ENCODE measurements at places on chromosomes 1 and 21.

- no peak for DNase-seq
These were observed 1685.4 kb downstream of the MRPL39 start for GRCh38 chr21:23921670-23922418.

DNA sequence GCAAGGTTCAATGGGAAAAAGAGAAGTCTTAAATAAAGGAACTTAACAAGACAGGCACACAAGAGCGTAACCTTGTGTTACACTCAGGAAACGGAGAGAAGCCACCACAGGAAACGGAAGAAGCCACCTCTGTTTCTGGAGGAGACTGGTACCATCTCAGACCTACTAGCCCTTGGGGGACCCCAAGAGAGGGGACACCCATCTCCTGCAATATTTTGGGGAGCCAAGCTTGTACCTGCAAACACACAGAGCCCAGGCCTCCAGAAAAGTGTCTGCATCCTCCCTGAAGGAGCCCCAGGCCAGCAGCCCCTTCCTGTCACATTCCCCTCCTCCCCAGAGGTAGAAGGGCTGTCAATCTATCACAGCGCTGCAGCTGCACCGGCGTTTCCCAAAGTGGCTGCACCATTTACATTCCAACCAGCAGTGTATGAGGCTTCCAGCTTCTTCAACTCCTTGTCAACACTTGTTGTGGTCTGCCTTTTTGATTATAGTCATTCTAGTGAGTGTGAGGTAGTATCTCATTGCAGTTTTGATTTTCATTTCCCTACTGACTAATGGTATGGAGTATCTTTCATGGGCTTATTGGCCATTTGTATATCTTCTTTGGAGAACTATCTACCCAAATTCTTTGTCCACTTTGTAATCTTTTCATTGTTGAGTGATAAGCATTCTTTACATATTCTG is 23.0 kb upstream of the PADI1 start:
- peak; percentile 5 for DNase-seq

DNA sequence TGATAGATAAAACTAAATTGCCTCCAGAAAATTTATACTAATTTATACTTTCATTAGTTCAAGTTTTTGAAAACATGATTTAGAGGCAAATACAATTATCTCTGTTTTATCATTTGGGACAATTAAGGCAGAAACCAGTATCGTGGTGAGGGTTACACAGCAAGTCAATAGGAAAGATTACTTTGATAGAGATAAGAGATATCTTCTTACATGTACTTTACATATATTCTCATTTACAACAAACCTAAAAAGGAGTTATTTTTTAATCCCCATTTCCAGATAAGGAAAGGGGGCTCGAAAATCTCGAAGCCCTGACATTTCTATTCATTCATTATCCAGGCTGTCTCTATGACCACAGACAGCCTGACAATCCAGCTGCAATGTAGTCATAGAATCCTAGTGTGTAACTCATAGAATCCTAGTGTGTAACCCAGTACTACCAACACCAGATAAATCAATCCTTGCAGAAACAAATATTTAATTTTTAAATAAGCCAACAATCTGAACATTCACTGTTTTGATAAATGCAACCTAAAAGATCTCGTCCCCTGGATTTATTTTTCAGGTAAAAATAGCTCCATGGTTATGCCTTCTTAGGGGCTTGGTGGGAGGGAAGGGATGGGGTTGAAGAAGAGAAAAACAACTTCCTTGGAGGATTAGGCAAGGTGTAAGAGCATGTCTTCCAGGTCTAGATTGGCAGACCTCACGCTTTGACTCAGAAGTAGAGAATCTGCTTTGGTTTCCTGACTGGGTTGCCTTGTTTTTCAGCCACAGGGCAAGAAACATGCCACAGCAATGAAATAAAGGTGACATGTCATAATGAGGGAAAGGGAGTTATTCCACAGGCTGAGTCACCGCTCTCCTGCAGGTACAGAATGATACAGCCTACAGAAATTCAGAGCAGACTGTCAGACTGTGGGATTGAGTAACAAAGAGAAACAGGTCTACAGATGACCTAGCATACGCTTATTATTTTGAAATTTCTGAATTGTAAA is 45.6 kb downstream of the IRF2BP2 start:
- DNase-seq: no peak

DNA sequence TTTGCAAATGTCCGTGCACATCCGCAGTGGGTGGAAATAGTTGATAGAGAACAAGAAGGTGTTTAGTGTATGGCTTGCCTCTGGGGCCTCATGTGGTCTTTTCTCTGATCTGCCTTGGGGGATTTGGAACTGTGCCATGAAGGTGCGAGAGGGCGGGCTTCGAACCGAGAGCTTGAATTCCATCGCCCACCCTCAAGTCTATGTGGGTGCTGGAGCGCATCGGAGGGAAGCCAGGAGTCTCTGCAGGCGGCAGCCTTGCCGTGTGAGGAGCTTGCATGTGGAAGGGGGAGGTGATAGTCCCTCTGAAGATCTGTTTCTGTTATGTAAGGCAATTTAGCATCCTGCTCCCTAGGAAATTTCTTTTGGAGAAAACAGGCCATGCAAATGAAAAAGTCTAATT is 119.6 kb downstream of the HUNK start:
- DNase-seq: no peak

DNA sequence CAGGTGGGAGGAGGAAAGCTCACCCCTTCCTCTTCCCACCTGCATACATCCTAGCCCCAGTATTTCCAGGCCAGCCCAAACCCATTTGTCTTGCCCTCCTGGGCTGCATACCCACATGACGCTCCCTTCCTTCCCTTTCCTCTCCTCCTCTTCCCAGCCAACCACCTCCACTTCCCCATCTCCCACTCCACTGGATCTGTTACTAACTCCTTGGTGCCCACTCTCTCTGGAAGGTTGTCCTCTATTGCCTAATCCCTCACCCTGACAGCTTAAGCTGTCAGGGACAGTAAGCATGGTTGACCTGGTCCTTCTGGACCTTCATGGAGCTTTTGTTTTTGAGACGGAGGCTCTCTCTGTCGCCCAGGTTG is 23.0 kb upstream of the SYNC start:
- DNase-seq: no peak

GRCh38 chr21:29218749-29219148 is 80.0 kb upstream of the BACH1 start:
- no peak for DNase-seq

- no peak for DNase-seq
These were observed 7.5 kb upstream of the EVI5 start for GRCh38 chr1:92792340-92792782.

DNA sequence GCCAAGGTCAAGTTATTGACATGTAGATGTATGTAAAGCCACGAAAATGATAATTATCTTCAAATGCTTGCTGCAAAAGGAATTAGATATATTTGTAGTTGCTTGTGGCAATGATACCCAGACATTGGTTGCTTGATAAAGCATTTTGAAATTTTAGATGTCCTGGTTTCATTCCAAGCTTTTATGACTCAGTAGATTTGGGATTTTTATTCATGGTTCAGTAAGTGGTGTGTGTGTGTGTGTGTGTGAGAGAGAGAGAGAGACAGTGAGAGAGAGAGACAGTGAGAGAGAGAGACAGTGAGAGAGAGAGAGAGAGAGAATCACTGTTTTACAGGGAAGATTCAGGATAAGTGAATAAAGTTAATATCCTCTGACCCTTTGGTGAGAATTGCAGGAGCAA is 498.2 kb upstream of the C1orf87 start:
- no peak for DNase-seq

DNA sequence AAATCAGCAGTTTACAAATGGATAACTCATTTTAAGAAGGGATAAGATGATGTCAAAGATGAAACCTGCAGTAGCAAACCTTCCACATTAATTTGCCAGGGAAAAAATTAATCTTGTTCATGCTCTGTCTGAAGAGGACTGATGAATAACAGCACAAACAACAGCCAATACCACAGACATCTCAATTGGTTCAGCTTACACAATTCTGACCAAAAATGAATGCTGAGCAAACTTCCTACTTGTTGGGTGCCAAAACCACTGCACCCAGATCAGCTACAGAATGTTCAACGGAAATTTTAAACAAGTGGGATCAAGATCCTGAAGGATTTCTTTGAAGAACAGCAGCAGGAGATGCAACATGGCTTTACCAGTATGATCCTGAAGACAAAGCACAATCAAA is 98.3 kb downstream of the COQ8A start:
- DNase-seq: no peak

DNA sequence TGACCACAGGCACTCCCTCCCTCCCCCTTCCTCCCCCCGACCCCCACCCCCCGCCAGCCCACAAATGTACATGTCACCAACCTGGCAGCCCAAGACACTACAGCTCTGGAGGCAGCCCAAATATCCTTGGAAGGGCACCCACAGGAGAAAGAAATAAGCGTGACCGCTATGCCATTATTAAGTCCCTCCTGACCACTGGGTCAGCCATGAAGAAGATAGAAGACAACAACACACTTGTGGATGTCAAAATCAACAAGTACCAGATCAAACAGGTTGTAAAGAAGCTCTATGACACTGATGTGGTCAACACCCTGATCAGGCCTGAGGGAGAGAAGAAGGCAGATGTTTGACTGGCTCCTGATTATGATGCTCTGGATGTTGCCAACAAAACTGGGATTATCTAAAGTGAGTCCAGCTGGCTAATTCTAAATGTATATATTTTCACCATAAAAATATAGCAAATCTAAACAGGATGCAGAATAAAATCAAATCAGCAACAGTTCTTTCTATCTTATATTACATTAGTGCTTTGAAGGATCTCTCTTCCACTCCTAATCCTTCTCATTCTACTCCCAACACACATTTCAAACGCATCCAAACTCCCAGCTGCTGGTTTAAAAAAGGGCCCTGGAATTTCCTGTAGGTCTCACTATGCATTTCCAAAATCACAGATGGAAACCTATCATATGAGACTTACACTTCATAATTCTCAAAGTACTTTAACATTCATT is 77.4 kb upstream of the SLFNL1 start:
- no peak for DNase-seq

DNA sequence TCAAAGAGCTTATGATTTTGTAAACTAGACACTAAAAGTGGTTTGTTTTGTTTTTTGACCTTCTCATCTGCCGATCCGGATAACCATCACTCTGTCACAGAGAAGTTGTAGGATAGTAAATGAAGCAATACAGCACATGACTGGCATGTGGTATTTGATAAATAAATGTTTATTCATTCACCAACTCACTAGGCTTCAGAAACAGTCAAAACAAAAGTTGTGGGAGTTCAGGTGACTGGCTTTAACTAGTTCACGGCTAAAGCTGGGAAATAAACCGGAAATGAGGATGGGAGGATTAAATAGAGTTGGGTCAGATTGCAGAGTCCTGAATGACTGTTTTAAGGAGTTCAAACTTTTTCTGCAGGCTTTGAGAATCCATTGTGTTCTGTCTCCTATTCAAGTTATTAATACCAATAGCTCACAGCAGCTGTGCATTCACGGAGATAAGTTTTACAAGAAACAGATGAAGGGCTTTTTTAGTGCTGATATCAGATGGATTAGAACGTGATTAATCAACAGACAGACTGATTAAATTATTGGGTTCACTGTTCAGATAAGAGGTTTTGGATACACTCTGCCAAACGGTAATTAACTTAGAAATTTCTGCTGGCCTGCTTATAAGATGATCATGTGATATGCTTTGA is 463.3 kb downstream of the DPYD start:
- no peak for DNase-seq

- no peak for DNase-seq
These were observed 40.3 kb downstream of the PTPN14 start for GRCh38 chr1:214510914-214511638.

DNA sequence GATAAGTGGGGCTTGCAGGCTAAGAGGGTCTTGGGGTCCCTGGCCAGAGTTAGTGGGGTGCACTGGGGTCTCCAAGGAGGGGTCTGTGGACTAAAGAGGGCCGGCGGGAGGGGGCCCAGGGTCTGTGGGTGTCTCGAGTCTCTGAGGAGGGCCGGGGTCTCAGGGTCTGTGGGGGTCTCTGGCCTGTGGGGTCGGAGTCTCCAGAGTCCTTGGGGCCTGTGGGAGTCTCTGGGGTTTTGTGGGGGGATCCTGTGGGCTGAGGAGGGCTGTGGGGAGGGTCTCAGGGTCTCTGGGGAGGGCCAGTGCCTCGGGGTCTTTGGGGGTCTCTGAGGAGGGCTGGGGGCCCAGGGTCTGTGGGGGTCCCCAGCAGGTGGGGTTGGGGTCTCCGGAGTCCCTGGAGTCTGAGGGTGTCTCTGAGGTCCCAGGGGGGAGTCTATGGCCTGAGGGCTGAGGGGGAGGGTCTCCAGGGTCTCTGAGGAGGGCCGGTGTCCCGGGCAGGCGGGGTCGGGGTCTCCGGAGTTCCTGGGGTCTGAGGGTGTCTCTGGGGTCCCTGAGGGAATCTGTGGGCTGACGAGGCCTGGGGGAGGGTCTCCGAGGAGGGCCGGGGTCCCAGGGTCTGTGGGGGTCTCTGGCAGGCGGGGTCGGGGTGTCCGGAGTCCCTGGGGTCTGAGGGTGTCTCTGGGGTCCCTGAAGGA is 628 bp upstream of the PLEKHM2 start:
- DNase-seq: no peak

GRCh38 chr1:40905061-40905460 is 42.9 kb upstream of the CITED4 start:
- no peak for DNase-seq

GRCh38 chr1:89762386-89762778 is 58.5 kb upstream of the LRRC8D start:
- no peak for DNase-seq

DNA sequence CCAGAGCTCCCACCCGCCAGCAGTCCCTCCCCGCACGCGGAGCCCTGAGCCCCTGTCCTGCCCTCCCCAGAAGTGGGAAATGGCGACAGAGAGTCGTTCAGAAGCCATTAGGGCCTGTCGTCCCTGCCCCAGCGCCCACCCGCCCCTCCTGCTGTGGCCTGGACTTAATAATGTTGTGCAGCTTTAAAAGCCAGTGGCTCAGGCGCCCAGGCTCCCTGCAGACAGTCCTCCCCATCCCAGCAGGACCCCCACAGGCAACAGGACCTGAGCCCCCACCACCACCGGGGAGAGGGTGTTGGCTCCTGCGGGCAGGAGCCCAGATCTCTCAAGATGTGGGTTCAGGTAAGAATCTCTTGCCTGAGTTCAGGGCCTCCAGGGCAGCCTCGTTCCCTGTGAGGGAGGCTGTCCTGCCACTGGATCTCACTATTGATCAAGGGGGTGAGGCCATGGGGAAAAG is 125.3 kb upstream of the RUNX3 start:
- no peak for DNase-seq

- DNase-seq: no peak
These were observed 19.8 kb downstream of the ERRFI1 start for GRCh38 chr1:8006037-8006963.

- DNase-seq: no peak
These were observed 996.2 kb downstream of the AMY1C start for GRCh38 chr1:104745875-104746274.
